ENCODE measurements at places on chromosomes 7 and 10.

- no peak for DNase-seq
Measured at GRCh38 chr10:1402016-1402770, 335.1 kb downstream of the ADARB2 start.

DNA sequence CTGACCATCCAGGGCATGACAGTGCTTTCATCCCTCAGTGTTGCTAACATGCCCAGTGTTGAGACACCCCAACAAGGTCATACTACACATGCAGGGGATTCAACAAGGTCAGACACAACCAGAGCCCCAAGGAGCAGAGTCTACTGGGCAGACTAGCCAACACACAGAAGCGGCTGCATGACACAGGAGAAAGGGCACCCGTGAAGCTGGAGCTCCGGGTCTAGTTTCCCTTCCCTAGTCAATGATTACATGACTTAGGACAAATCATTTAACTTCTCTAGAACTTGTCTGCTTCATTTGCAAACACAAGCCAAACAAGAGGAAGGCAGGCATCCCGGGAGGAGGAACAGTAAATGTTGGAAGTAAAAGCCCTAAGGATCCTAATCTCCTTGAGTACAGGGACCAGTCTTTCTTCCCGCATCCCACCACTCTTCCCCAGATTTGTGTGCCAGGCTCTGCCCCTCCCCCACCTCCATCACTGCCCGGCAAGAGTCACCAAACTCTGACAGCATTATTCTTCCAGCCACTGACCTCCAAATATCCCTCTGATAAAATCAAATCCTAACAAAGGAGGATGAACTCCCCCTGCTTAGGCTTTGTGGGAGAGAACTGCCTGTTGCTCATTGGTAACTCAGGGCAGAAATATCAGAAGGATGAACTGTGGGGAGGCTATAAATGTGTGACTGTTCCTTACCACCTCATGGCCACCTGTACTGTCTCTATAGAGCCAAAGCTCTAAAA is 104.3 kb downstream of the KCNMA1 start:
- DNase-seq: no peak

DNA sequence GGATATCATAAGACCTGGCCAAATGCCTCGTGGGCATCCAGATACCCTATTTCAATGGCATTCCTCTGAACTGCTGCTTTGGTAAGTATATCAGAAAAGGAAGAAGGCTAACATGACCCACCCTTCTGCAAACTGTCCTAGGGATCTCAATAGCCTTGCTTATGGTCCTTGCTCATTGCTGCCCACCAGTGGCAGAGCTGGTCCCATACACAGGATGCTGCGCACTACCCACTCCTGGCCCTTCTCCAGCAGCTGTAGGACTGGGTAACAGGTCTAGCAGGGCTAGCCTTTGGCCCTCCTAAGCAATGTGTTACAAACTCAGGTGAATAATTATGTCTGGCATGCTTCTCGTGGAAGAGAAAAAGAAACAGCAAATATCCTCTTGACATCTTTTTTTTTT is 72.5 kb downstream of the C10orf90 start:
- DNase-seq: peak; percentile 11

GRCh38 chr7:40839881-40840280 is 705.1 kb downstream of the SUGCT start:
- no peak for DNase-seq

- DNase-seq: no peak
Measured at GRCh38 chr7:2876031-2876731, 32.1 kb upstream of the GNA12 start.

DNA sequence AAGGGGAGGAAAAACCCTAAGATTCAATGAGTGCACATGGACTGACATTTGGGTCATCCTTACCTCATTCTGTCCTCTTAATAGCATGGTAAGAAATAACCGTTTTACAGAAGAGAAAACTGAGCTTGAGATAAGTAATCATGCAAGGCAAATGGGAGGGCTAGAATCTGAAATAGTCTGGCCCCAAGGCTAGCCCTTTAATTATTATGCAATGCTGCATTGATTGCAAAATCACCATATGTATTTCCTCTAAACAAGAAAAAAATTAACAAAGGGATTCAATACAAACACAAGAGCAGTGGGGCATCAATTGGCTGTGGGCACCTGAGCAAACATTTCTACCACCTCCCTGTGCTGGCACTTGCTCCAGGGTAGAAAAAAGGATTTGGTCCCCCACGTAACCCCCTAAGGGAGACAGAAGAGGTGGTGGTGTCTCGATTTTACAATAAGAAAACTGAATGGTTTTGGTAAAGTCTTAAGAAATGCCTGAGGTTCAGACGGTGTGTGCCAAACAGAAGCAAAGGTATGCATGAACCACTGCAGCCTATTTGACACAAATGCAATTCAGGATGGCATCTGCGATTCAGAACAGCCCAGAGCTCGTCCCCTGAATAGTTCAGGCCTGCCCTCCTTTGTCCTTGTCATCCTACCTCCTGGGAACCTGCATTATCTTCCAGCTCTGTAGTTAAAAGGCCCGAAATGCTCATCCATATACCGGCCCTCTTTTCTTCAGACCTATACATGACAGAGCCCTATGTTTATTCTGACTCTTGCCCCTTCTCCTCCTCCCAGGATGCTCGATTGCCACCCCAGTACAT is 23.6 kb downstream of the PIP4K2A start:
- peak; percentile 35 for DNase-seq

DNA sequence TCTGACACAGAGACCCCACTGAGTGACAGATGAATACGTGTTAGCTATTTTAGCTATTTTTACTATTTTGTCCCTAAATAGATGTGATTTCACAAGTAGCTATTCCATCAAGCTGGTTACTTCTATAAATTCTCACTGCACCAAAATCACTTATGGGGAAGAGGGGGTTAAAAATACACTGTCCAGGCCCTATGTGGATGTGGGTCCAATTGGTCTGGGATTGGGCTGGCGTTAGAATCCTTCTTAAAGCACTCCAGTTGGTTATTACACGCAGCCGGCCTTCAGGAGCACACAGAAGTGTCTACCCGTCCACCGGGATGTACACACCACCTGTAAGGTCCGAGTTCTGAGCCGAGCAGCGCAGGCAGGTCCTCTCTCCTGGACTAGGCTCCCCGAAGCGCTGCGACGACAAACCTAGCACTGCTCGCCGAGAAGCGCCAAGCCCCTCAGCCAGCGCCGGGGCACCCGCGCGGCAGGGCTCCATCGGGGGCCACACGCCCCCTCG is 222.3 kb upstream of the MKLN1 start:
- DNase-seq: peak; percentile 28

DNA sequence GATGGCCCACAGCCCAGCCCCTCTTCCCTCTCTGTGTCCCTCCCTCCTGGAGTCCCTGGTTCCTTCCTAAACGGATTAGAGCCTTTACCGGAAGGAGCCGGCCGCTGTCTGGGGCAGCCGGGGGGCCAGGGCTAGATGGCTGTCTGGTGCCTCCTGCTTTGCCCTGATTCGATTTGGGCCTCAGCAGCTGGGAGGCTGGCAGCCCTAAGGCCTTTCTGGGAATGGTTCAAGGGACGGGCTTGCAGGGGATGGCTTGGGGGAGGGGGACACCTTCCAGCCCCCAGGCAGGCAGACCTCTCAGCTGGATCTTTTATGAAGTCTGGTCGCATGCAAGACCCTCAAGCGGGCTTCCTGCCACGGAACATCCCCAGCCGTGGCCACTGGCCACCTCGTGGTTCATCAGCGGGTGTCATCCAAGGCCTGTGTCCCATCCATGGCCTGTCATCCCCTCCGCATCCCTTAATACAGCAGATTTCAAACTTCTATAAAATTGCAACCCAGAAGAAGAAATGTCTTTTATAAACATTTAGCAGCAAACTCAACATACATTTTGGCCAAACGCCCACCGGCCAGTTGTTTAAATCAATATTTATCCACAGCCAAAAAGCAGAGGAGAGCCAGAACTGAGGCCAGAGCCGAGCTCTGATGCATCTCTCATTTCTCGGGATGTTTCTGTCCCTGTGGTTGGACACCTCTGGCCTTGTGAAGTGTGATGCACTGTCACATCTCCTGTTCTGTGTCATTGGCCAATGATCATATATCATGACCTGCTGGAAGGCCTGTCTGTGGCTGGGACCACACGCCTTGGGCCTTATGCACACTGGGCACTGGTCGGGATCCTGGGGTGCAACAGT is 52.0 kb downstream of the GTF2IRD1 start:
- no peak for DNase-seq

GRCh38 chr7:143048827-143049226 is 3.3 kb upstream of the OR6V1 start:
- DNase-seq: no peak

DNA sequence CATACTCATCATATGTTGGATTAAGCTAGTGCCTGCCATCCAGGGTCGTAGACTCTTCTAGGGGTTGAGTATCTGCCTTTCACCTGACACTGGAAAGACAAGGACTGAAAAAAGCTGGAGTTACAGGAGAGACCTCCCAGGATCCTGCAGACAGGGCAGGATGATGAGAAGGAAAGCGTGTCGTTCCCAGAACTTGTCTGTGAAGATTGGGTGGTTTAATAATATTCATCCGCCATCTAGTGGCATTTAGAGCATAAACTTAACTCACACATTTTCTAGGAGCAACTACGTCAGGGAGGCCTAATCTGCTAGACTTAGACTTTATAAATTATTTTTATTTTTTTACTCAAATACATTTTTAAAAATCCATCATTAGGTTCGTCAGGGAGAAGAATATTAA is 59.6 kb downstream of the ADRB1 start:
- peak; percentile 55 for DNase-seq

- no peak for DNase-seq
Measured at GRCh38 chr7:136234040-136234439, 256.9 kb upstream of the MTPN start.

- no peak for DNase-seq
Measured at GRCh38 chr7:18965657-18966056, 151.8 kb downstream of the TWIST1 start.

- DNase-seq: no peak
Measured at GRCh38 chr10:5551531-5552375, 27.0 kb downstream of the CALML3 start.

GRCh38 chr7:131667699-131668098 is 111.3 kb upstream of the PODXL start:
- DNase-seq: no peak

DNA sequence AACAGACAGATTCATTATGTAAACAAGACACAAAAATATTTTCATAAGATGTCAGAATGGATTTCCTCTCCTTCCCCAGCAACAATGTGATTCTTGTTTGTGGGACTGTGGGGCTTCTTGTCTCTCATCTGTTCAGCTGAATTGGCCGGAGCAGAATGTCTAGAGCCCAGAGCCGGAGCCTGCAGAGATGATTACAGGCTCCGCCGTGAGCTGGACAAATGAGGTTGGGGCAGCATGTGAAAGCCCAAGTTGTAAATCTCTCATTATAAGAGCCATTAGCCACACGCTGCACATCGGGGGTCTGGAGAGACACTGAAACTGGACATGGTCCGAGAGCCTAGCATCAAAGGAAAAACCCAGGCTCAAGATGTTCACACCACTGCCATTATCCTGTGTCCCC is 137.0 kb upstream of the ADAM12 start:
- no peak for DNase-seq

DNA sequence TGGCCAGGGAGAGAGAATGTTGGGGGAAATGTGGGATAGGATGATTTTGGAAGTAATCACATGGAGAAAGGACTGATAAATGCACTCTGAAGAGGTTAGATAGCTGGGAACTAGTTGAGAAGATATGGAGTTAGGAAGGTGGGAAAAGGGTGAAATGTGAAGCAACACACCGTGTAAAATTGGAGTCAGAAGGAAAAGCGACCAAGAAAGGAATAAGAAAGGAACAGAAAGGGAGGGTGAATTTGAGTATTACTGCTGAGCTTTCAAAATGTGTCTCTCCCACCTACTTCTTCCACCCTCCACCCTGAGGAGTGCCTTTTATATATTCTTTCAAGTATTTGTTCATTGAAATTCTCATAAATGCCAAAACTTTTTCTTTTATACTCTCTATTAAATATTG is 171.8 kb downstream of the BMPER start:
- DNase-seq: no peak

DNA sequence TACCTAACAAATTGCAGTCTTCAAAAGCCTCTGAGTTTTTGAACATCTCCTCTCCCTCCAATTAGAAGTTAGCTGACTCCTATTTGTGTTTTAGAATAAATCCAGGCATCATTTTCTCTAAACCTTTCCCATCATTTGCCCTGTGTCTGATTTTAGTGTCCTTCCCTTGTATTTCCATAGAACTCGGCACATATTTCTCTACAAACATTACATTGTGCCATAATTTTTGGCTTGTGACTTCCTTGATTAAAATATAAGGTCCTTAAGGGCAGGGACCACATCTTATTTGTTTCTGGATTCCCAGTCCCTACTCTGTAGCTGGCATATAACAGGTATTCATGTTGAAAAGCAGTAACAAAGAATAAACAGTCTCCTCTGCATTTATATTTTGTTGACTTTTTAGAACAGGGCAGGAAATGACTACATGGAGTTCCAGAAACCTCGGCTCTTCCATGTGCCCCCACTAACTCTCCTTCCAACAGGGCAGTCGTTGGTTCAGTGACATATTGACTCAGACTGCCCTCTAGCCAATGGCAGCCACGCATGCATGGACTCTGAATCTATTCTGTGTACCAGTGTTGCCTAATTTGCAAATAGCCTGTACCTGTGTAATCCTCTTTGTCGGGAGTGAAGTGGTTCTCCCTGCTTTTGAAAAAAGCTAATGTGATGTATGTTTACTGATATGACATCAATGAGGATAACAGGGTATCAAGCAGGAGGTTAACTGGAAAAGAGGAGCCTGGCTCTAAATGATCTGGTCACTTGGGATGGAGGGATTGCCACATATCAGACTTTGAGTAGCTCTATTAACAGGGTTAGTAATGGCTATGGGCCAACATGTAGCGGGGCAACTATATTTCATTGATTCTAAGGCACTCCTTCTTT is 19.8 kb upstream of the CPN1 start:
- DNase-seq: no peak

GRCh38 chr10:44913350-44914081 is 2.4 kb downstream of the TMEM72 start:
- peak; percentile 90 for DNase-seq
